ENCODE measurements at places on chromosomes 5 and 9.

DNA sequence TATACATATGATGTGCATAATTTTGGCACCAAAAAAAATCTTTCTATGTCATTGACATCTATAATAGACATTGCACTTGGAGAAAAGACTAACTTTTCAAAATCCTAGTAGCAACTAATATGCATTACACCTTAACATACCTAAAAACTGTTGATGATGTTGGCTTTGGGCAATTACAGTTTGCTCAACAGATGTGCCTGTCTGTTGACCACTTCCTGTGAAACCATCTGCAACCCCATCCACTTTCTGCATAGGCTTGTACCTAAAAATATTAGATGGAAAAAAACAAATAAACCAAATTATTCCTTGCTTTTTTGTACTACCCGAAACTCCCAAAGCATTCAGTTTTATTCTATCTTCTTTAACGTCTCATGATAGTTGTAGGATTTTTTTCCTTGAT lies 248.6 kb downstream of the RFX3 start:
- peak; percentile 31 for DNase-seq

DNA sequence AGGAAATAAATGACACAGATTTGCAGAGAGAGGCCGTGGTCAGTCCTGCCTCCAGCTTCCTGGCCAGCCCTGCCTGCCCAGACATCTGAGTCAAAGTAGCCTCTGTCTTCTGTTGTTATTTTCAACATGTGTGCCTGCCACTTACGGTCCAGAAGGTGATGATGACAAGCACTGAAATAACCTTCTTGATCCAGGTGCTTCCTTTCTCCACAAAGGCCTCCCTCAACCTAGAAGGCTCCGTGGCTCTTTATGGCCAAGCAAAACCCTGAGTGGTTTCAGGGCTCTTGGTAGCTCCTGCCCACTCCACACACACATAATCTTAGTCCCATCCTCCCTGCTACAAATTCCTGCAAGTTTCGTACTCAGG lies 34.1 kb upstream of the SLC6A19 start:
- DNase-seq, result no peak

DNA sequence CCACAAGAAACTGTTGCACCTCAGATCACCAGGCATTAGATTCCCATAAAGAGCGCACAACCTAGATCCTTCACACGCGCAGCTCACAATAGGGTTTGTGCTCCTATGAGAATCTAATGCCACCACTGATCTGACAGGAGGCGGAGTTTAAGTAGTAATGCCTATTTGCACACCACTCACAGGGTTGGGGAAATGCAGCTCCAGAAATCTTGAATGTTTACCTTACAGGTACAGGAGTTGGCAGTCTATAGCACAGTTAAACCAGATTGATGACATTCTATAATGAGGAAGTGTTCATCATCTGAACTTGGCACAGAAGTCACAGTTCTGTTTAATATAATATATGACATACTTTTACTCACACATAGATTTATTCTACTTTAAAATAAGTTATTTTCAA lies 732.2 kb upstream of the ZNF608 start:
- no peak for DNase-seq

- DNase-seq, result no peak
Measured at GRCh38 chr5:116273448-116274242, 188.8 kb downstream of the COMMD10 start.

GRCh38 chr5:121596882-121597281 lies 254.8 kb upstream of the FTMT start:
- DNase-seq, result no peak

- DNase-seq, result no peak
Measured at GRCh38 chr9:28539434-28540070, 966.3 kb upstream of the C9orf72 start.

GRCh38 chr5:122756264-122756911 lies 18.5 kb upstream of the SNX2 start:
- DNase-seq, result peak; percentile 69

- DNase-seq, result no peak
Measured at GRCh38 chr9:752201-752600, 89.3 kb upstream of the DMRT1 start.

DNA sequence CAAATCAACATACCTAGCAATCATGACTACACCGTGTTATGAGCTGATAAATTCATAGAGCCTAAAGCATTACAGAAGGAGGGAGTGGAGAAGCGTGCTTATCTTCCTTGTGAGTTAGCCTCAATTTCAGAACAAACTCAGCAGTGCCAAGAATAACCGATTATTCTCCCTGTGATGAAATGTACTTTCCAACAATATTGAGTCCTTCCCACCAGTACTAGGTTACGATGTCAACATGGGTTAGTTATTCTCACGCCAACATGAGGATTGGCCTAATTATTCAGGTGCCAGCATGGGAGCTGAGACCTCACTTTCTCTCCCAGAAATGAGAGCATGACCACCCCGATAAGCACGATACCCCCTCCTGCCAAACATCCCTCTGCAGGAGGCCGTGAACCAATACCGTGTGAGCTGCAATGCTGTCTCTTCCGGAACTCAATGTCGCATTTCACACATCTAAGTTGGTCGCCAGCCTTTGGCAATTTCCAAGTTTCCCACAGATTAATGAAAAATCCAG lies 193.7 kb downstream of the ENC1 start:
- no peak for DNase-seq

DNA sequence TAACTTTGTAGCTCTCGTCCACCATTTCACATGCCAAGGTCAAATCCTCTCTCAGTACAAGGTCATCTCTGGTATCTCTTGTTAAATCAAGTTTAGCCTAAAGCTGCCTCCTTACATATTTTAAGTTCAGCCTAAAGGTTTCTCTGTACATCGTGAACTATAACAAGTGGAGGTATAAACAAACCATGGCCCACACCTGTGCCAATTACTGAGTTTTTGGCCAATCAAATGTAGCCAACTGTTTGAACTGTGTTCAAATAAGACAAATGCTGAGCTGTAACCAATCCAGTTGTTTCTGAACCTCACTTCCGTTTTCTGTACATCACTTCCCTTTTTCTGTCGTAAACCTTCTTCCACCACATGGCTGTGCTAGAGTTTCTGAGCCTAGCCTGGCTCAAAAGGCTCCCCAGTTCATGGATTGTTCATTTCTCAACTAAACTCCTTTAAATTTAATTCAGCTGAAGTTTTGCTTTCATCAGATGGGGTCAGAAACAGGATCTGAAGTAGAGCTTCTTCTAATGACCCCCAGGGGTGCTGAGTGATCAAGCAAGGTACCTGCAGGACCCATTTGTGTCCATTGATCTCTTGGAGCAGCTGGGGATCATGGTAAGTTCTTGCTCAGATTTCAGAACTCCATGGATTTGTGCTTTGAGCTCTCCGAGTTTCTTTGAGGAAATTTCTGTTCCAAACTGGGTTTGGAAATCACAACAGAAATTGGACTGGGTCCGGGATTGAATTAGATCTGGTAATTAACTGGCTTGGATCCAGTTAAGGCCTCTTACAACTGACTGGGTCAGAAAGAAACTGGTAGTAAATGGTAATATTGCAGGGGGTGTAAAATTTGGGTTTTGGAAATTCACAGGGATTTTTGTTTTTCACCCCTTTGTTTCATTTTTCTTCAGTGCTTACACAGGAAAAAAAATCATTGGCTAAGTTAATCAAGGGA lies 11.0 kb upstream of the NANS start:
- DNase-seq, result peak; percentile 96

- DNase-seq, result no peak
Measured at GRCh38 chr9:128550770-128551656, 1.4 kb upstream of the SPTAN1 start.

DNA sequence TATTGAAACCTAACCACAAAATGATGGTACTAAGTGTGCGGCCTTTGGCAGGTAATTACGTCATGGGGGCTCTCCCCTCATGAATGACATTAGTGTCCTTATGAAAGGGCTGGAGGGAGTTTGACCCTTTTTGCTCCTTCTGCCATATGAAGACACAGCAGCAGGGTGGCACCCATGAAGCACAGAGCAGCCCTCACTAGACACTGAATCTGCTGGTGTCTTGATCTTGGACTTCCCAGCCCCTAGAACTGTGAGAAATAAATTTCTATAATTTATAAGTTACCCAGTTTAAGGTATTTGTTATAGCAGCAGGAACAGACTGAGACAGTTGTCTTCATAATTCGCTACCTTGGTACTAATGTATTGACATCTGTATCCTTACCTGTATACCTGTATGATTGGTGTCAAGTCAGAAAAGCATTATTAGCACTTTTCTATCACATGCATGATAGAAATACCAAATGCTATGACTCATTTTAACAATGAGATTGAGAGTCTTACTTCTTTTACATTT lies 80.4 kb downstream of the GCNT4 start:
- no peak for DNase-seq

DNA sequence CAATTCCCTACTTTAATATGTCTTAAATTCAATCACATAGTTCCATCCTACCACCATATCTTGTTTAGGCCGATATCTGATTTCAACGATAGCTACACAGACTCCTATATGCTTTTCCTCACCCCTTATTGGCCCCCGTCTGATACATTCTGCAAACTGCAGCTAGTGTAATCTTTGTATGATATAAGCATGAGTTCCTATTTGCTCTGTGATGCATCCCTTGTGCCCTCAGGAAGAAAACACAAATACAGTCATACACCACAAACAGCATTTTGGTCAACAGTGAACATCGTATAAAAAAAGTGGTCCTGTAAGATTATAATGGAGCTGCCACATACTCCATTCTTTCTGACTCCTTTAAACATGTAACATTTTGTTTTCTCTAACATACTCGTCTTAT lies 837.8 kb upstream of the CDH6 start:
- no peak for DNase-seq

DNA sequence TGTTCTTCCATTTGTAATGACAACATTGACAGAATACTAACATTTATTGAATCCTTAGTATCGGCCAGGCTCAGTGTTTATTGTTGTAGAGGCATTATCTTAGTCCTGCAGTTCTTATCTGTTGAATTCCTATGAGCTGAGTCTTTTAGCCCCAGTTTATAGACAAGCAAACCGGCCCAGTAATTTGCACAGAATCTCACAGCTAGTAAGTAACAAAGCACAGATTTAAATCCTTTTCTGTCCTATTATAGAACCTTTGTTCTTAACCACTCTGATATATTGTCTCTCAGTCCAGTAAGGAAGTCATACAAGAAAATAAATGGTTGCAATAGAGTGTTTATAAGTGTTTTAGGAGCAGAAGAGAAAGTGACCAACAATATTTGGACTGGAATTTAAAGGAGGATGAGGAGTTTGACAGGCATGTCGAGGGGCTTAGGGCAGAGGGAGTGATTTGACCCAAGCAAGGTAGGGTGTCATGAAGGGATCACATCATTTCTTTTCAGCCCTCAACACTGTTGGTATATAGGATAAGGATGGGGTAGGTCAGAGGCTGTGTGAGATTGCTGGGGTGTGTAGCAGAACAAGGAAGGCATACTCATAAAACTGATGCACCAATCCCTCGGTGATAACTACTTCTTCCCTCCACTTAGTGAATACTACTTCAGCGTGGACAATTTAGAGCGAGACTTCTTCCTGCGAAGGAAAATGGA lies 39.5 kb downstream of the LARP1 start:
- DNase-seq, result no peak

DNA sequence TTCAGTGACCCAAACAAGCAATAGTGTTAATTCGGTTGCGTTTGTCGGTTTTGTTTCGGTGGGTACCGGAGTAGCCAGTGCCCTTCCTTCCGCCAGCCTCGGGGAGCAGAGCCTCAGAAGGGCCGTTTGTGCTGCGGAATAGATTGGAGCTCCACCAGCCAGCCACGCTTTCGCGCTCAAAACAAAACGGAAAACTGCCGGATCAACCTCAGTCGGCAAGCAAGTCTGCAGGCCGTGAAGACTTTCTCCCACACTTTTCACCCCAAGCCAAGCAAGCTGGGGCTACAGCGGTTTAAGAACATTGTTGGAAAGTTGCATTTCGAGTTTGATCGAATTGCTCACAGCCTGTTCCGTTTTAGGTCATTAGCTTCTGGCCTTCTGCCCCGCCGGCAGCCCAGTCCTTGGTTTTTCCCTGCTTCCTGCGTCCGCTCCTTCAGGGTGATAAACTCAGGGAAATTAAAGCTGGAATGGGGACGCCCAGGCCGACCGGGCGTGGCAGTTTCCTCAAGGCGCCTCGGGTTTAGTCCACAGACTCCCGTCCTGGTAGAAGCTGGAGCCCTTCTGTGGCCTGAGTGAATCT lies 803 bp upstream of the CCNO start:
- peak; percentile 42 for DNase-seq

DNA sequence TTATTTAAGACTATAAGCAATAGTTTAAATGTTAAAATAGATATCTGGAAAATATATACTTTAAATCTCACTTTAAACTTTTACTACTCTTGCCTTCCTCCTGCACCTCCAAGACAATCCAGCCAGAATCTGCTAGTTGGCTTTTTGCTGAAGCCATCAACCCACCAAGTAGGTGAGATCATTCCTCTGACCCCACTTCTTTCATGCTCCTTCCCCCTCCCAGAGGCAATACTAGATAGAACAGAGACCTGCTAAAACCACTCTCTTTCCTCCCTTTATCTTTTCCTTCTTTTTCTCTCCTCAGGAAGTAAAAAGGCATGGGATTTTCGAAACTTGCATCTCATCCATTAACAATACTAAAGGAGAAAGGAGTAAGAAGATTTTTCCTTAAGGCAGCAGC lies 30.1 kb upstream of the CAMK4 start:
- DNase-seq, result no peak

- peak; percentile 33 for DNase-seq
Measured at GRCh38 chr9:76761448-76761847, 2.8 kb upstream of the PCA3 start.

- no peak for DNase-seq
Measured at GRCh38 chr9:90012949-90013348, 408.1 kb downstream of the GADD45G start.

- DNase-seq, result peak; percentile 76
Measured at GRCh38 chr5:177431317-177432142, 5.1 kb downstream of the GRK6 start.

DNA sequence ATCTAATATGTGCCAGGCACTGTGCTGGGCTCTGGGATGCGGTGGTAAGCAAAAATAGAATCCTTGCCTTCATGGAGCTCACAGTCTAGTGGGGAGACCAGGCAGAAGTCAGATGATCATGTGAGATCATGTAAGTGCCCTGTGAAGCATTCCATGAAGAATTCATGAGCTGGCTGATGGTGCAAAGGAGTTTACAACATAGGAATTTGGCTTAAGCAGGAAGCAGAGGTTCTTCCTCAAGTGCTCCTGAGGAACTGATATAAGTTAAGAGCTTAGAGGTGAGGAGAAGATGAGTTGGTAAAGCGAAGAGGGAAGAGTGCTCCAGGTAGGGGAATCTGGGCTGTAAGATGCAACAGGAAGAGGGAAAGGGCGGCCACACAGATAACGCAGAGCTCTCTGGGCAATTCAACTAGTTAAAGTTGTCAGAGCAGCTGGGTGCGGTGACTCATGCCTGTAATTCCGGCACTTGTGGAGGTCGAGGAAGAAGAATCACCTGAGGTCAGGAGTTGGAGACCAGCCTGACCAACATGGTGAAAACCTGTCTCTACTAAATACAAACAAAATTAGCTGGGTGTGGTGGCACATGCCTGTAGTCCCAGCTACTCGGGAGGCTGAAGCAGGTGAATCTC lies 78.5 kb upstream of the SPATA31D4 start:
- DNase-seq, result no peak

DNA sequence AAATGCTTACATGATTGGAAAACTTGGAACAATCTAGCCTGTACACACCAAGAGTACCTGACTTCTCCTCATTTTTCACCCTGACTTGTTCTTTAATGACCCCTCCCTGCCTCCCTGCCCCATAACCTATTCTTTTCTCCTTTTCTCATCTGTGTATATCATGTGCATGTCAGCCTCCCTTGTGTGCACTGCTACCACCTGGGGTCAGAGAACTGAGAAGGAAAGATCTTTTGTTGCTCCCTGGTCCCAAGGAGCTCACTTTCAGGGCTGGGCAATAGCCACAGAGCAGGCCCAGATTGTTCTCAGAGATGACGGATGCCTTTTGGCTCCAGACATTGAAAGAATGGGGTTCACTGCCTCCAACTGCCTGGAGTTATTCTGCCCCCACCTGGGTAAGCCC lies 5.1 kb downstream of the MAP1B start:
- DNase-seq, result no peak

Measured in hematopoietic multipotent progenitor cell treated with erythropoietin and hydrocortisone succinate and interleukin-3 and kit ligand, for 4 days (in vitro differentiated cells).